Kasumi-1 (cell line): ENCODE measurements at places on chromosomes 6 and 20.

GRCh38 chr6:73610444-73611275, 43.1 kb downstream of the SLC17A5 start:
- DNase-seq, result peak; percentile 80

- DNase-seq, result no peak
Measured at GRCh38 chr6:152316024-152316423, 321.1 kb downstream of the SYNE1 start.

- DNase-seq, result no peak
Measured at GRCh38 chr6:68901044-68901443, 266.0 kb downstream of the ADGRB3 start.

DNA sequence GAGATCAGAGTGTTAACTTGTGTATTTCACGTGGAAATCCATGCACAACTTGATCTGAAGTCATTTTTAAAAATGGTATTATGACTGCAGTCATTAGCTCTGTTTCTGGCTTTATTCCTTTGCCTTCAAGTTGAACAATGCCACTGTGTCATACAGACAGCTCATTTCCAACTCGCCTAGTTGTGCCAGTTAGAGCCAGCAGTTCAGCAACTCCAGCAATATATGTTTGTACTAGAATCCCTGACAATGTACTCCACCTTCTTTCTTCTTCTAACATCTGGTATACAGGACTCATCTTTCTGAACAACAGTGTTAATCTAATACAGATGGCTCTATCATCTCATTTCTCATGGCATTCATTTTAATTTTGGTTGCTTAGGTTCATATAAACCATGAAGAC, 418.3 kb upstream of the POU3F2 start:
- no peak for DNase-seq

DNA sequence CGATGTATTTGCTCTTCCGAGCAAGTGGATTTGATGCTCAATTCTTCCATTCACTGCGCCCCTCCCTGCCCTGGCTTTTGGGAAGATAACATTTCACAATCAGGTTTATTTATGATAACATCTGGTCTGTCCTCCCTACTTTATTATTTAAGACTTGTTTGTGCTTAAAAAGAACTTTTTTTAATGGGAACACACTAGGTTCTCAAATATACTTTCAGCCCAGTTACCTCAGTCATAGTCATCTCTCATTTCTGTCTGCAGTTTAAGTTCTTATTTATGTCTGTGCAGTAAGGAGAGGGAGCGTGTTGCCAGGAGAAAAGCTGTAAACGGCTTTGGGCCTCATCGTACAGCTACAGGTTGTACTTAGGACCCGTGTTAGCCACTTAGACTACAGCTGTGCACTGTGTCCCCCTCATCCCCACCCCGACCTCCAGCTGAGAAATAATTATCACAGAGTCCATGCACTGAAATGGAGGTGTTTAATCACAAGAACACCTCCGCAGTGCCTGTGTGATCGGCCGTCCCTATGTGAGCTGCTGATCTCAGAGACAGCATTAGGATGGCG, 99.3 kb downstream of the RPP40 start:
- no peak for DNase-seq

- DNase-seq, result no peak
Measured at GRCh38 chr6:164085091-164086075, 670.9 kb downstream of the QKI start.

GRCh38 chr6:101399616-101400162, 6.2 kb downstream of the GRIK2 start:
- DNase-seq, result no peak

GRCh38 chr6:99146711-99147110, 199.0 kb upstream of the FBXL4 start:
- no peak for DNase-seq

DNA sequence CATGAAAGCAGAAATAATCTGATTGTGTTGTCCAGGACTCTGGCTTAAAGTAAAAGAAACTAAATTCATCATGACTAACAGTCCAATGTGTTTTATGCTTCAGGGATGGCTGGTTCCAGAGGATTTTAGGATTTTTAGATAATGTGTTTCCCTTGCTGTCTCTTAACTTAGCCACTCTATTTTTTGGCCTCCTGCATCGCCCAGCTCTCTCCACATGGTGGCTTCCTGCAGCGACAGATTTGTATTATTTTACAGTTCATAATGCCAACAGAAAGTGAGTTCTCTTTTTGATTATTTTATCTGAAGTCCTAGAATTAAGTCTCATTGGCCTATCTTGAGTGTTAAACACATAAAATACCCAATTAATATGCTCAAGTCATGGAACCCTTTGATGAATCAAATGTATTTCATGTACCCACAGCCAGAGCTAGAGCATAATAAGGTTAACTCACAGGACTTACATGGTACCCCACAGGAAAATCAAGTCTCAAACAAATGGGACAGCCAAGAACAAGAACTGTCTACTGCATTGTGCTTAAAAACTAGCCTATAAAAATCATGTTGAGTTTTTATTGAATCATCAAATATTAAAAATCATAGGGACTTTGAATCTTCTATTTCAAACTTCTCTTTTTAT, 582.5 kb downstream of the DOK5 start:
- no peak for DNase-seq
